ENCODE measurements at places on chromosomes 7 and 10.

DNA sequence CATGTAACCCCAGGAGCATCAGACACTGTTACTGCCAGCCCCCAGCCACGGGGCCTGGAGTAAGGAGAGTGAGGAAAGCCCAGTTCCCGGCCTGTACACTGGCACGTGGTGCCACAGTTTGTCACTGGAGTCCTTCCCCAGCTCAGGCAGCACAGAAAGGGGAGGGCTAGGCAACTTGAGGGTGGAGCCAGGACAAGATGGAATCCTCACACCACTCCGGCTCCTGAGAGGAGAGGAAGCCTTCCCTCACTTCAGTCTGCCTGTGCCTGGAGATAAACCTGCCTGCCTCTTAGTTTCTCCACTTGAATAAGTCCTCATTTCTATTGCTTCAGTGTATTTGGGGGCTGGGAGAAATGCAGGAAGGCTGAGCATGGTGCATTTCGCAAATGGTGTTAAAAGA, 176.0 kb downstream of the KIAA1217 start:
- DNase-seq: no peak

- no peak for DNase-seq
Observed at GRCh38 chr10:118405928-118406327, 63.8 kb upstream of the FAM204A start.

DNA sequence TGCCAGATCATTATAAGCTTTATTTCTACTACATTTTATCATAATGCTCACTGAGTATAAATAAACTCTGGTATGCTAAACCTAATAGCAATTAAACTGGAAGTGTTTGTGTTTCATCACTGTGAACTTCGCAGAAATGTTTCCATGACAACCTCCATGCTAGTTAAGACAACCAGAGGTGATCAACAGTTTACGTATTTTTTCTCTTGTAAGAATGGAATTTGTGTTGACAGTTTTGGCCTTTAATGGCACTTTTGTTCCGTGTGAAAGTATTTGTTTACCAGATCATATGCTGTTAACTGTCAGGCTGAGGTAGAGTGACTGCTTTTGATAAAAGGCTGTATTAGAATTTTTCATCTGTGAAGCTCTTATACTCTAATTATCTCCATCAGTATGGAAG, 212.1 kb upstream of the PPP1R3A start:
- no peak for DNase-seq

DNA sequence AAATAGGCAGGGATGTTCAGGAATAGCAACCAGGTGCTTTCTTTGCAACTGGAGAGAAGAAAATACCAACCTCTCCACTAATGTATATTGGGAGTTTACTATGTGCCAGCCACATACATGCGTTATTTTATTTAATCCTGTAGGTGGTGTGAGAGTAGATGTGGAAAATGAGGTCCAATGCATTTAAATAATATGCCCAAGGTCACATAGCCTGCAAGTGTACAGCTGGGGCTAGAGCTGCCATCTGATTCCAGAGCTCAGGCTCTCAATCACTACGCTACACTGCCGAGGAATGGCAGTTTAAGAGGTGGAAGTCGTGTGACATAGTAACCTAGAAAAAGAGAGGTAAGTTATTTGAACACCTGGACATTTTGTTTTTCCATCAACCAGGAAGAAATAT, 277.0 kb downstream of the EXOC4 start:
- no peak for DNase-seq

- no peak for DNase-seq
Observed at GRCh38 chr7:155824227-155824886, 12.1 kb upstream of the SHH start.

DNA sequence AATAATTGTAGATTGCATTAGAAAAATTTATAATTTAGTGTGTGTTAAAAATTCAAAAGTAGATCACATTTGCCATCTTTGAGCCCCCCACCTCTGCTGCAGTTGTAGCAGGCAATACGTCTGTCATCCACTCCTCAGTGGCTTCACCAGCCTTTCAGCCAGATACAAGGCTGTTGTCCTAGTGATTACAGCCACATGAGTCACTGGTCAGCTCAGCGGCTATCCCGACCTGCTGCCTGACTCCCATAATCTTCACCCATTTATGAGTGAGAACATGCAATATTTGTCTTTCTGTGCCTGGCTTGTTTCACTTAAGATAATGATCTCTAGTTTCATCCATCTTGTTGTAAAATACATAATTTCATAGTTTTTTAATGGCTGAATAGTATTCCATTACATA, 9.2 kb downstream of the OR2A5 start:
- DNase-seq: no peak

DNA sequence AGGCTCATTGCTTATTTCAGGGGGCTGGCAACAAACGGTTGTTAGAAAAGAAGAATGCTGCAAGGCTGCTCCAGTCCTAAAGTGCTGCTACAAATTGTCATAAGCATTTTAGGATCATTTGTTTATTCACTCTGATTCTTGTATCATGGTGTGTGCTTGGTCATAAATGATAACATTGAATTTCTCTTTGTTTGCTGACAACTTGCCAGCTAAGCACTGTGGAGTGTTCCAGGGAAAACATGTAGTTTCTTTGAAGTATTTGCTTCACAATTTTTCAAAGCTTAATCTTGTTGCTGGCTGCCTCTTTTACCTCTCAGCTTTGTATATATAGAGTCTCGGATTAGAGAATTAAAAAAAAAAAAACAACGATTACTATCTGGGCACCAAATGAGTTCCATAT, 263.0 kb downstream of the PHF14 start:
- no peak for DNase-seq

DNA sequence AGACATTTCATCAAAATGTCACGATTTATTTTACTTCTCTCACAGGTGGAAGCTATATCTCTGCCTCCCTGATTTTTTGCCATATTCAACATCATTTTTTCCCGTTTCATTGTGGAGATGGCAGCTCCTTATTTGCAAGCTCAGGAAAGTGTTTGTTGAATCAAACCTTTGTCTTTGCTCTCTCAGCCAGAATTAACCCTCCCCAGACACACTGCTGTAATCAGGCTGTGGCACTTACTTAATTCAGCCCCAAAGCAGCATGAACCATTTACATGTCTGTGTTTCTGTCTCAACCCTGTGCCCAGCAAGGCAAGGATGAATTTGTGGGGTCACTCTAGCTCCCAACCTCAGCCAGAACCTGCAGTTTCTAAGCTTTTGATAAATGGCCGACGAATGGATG, 397.2 kb downstream of the TCERG1L start:
- DNase-seq: no peak

GRCh38 chr7:23114896-23115295, 9.3 kb downstream of the KLHL7 start:
- DNase-seq: no peak

DNA sequence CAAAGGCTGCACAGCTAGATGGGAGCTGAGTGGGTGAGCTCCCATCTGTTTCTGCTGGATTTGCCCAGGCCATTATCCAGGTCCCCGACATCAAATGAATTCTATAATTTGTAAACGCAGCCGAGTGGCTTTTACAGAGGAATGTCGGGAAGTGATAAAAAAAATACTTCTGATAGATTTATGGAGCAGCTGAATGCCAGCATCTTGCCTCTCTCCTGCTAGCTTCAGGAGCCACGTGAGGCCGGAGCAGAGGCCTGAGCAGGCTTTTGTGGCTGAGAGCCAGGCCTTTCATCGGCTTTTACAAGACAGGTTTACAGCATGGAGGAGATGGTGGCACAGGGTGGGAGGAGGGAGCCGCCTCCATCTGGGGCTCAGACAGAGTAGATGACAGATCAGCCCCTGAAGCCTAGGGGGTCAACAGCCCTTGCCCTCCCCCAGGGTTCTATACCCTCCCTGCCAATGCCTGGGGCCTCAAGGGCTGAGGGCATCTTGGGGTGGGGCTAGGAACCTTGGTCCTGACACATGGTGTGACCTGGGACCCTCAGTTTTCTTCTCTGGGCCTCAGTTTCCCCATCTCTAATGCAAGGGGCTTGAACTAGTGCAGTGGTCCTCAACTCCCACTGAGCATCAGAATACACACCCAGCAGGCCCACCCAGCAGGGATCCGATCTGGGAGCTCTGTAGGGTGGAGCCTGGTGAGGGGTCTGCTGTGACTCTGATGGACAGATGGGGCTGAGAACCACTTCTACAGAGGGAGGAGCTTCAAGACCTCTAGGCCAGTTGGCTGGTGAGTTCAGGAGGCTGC, 44.2 kb upstream of the PCBD1 start:
- DNase-seq: no peak
